ENCODE measurements at places on chromosomes 2 and 18.

- ATAC-seq, result no peak
Observed at GRCh38 chr18:46319783-46320182, 215.6 kb downstream of the HAUS1 start.

- ATAC-seq, result no peak
Observed at GRCh38 chr2:16974688-16975087, 309.1 kb upstream of the CYRIA start.

GRCh38 chr18:48317781-48318381 is 91.3 kb downstream of the ZBTB7C start:
- ATAC-seq, result no peak

GRCh38 chr18:2627821-2628276 is 27.7 kb upstream of the SMCHD1 start:
- no peak for ATAC-seq

Measured in gastroesophageal sphincter (tissue), 4 donors.